Breast epithelium (tissue), 4 donors: ENCODE measurements at places on chromosomes 12 and 14.

DNA sequence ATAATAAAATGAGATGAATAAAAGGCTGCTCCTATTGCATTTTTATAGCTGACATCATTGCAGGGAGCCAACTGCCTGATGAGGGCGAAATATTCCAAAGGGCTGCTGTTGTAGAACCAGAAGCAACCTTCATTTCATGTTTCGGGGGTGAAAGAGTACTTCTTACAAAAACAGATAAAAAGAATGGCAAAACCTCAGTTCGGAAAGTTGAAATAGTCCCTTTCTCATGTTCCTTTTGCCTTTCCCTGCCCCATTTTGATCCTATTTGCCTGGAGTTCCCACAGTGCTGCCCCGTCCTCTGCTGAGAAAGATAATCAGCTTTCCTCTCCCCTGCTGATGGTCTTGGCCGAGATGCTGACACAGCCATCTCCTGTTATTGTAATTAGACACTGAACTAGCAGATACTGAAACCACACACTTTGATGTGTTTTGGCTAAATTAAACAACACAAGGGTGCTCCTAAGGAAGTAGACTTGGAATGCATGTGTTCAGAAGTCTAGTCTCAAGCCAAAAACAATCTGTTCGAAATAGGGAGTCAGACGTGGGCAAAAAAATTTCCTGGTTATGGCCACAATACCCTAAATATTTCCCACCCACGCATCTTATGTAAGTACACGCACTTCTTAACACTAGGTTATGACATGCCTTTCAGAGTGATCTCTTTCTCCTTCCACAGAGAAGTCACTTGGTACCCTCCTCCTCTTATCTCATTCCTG lies 117.2 kb downstream of the PPM1H start:
- no peak for DNase-seq

DNA sequence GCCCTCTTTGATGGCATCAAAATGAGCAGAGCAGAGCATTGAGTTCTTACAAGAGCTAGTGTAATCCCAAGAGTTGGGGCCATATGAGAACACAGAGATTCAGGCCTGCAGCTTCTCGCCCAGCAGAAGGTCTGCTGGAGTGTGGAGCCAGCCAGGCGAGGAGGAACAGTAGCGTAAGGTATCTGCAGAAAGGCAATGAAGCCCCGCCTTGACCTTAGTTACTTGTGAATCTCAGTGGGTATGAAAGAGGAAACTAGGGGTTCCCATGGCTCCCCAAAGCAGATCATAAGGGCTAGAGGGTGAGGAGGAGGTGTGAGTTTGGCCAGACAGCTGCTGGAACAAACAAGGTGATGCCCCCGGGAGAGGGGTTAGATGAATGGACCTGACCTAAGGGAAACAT lies 49.4 kb downstream of the SLC8A3 start:
- no peak for DNase-seq

DNA sequence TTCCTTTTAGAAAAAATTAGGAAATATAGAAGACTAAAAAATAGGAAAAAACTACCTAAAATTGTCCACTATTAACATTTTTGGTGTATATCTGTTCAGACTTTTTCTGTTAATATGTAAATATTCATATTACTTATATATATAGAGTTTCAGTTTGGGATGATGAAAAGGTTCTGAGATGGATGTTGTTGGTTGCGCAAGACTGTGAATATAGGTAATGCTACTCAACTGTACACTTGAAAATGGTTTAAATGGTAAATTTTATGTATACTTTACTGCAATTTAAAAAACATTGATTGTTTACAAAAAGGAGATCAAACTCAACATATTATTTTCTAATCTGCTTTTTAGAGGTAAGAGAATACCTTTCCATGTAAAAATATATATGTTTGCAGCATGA lies 200.9 kb downstream of the RAD51B start:
- DNase-seq, result no peak

- DNase-seq, result no peak
These were observed 30.1 kb downstream of the CDKN1B start for GRCh38 chr12:12747278-12747677.

DNA sequence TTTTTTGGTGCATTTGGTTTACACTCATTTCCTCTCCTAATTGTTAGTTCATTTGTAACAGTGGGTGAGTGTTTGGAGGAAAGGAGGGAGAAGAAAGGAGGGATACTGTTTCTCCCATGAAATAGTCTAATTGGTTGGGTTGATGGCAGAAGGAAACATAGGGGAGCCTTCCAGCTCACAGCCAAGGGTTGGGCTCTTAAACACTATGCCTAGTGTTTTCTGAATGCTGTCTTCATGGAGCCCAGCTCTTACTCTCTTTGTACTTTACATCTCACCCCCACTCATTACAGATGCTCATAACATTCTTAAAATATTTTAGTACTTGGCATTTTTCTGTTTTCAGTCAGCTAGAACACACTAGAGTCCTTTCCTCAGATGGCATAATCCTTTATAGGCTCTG lies 38.2 kb downstream of the BAZ2A start:
- DNase-seq, result no peak

DNA sequence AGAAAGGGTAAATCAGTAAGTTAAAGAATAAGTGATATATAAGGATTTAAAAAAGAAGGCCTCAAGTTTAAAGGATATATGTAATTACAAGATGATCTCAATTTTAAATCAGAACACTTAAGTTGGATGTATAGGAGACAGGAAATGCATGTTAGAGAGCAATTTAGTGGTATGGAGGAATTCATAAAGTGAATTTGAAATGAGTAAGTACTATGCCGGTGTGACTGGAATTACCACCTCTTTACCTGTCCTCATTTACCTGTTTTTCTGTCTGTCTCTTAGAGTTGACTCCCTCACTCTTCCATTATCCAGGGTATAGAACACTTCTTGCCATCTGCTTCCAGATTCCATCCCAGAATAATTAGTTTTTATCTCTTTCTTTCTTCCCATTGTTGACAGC lies 73.5 kb downstream of the PLEKHA5 start:
- DNase-seq, result no peak

DNA sequence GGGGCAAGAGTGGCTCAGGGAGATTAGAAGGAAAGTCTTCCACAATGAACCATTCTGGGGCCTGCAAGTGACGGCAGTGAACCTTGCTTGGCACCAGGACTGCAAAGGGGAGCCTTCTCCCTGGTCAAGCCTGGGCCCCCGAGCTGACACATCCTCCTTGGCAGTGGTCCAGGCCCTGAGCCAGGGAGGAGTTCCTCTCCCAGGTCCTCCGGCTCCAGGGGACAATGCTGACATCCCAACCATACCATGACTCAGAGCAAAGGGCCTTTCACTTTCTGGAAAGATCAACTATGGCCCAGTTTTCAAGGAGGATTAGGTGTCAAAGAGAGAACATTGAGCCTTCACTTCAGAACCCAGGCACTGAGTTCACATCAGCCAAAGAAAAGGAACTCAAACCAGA lies 756.5 kb upstream of the TBX3 start:
- DNase-seq, result no peak

DNA sequence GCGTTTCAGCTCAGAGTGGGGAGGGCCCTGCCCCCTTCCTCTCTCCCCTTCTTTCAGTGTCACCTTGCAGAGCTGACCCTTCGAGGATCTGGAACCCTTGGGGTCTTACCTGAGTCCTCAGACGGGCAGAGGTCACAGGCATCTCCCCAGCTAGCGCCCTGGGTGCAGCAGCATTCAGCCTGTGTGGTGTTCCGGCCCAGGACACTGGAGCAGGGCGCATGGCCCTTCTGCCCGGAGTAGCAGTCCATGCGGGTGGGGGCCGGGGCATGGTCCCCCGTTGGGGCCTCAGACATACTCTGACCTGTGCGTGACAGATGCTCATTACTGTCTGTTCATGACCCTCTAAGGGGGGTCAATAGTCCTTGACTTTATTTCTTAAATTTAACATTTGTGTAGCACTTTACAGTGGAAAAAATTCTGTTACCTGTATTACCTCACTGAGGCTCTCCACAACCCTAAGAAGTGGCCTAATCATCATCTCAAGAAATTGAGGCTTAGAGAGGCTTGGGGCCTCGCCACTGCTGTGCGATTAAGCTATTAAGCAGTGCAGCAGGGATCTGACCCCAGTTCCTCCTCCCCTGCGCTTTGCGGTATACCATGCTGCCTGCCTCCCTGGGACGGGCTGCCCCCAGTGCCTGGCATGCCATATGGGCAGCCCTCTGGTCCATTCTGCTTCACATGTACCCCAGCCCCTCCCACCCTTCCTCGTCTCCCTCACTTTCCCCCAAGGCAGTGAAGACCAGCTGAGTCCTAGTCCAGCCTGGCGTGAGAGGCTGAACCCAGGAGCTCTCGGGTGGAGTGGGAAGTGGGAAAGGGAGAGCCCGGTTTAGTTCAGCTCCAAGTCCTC lies 11.5 kb downstream of the ISCA2 start:
- DNase-seq, result no peak

- no peak for DNase-seq
These were observed 49.9 kb downstream of the GTF2A1 start for GRCh38 chr14:81170829-81171195.

DNA sequence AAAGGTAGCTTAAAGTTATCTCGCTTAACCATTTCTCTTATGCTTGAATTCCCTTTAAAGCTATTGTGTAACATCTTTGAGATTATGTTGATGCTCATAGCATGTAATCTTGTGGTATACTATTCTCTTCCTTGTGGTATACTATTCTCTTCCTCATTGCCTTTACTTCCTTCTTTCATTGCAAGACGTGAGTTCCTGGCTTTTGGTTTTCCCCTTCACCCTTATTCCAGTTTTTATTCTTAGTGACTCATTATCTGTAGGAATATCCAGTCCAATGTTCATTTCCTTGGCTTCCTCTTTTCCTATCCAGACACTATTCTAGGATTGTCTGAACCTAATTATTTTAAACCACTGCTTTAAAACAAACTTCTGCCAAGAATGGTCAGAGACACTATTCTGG lies 564.0 kb downstream of the CCER1 start:
- no peak for DNase-seq

GRCh38 chr12:50520416-50521207 lies 15.8 kb downstream of the DIP2B start:
- DNase-seq, result no peak

GRCh38 chr14:65661865-65662264 lies 249.3 kb downstream of the FUT8 start:
- no peak for DNase-seq

DNA sequence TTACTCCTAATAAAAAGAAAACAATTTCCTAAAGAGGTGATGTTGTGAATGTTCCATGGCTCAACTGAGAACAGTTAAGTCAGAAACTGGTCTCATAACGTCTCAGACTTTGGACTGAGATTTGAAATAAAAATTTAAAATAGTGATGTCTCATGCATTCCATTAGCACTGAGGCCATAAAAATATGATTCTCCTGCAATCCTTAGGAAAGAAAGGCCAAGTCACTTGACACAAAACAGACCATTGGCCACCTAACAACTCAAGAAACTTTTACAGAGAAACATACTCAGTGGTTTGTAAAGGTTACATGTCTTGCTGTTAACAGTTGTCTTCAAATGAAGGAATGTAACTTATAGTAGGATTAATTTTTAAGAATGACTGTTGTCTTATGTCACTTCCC lies 58.1 kb downstream of the STAB2 start:
- no peak for DNase-seq

- no peak for DNase-seq
These were observed 245.7 kb downstream of the CEP128 start for GRCh38 chr14:80695869-80696268.
